ENCODE measurements at places on chromosomes 3 and 15.
A peak's percentile ranks its signal among the peaks of the same experiment; 100 is the strongest.

- no peak for DNase-seq
Observed at GRCh38 chr15:73954188-73955145, 28.2 kb downstream of the LOXL1 start.

DNA sequence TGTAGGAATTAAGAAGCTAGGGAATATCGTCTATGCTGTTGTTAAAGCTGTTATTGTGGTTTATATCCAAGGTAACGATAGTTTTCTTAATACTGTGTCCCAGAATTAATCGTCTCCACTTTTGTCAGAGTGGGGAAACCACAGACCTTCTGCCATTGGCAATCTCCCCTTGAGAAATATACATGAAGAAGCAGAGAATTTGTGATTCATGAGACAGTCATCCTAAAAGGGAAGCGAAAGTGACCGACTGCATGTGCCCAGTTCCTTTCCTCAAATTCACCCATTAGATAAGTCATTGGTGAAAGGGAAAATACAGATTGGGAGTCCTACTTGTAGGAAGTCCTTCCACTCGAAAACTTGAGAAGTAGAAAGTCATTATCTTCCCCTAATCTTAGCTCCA, 26.6 kb downstream of the DIPK2A start:
- DNase-seq, result peak; percentile 15

GRCh38 chr3:168996622-168997021, 666.9 kb downstream of the MECOM start:
- no peak for DNase-seq

- DNase-seq, result no peak
Observed at GRCh38 chr3:53719796-53720195, 126.4 kb downstream of the CHDH start.

- DNase-seq, result no peak
Observed at GRCh38 chr15:37902126-37902525, 32.3 kb upstream of the TMCO5A start.

DNA sequence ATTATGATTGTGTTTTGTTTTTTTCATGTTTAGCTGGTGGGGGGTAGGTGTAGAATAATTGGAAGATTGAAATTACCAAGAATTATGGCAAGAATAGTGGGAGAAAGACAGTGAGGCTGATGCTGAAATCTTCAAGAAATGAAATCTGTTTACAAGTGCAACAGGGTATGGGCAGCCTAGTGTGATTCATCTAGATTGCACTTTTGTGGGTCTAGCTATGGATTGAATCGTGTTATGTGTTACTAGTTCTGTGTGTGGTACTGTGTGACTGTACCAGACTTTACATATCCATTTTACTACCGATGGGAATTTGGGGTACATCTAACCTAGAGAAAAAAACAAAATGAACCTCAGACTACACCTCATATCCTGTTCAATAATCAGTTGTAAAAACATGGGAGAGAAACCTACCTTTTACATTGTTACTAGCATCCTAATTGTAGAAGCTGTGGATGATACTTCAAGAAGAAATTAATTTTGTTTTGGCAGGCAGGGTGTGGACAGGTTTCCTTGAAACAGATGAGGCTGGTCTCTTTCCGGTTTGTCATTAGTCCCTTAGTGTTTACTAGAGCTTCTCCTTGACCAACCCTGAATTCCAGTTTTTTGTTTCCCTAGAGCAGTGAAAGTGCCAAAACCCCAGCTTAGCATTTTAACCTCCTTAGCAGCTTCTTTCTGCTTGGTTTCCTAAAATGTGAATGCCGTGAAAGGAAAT, 47.9 kb downstream of the OPA1 start:
- DNase-seq, result no peak

DNA sequence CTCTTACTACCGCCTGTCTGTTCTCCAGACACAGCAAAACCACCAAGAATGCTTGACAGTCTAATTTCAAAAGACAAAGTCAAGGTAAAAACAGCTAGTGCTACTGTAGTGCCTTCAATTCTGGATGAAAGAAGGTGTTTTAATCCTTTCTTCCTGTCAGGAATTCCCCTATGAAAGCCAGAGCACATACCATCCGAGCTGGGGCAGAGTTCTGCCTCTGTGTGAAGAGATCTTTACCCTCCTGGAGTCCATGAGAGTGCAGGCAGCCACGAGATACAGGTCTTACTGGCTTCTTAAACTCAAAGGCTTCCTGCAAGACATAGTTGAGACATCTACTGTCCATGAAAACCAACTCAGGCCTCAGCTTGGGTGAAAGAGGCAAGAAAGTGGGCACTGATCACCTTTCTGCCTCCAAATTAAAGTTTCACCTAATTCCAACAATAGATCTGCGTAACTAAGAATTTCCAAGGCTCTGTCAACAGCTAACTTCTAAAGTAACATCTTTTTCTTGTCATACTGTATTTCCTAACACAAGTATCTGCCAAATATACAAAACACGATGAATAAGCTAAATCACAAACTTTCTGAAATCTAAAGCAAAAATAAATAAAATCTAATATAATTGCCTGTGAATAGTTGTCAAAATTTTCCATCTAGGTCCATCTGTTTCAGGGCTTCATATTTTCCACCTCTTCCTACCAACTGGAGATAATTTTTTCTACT, 7.5 kb downstream of the CDC25A start:
- no peak for DNase-seq

- DNase-seq, result no peak
Observed at GRCh38 chr3:148642214-148642613, 55.5 kb upstream of the AGTR1 start.

- no peak for DNase-seq
Observed at GRCh38 chr3:139338405-139338804, 5.4 kb upstream of the MRPS22 start.

DNA sequence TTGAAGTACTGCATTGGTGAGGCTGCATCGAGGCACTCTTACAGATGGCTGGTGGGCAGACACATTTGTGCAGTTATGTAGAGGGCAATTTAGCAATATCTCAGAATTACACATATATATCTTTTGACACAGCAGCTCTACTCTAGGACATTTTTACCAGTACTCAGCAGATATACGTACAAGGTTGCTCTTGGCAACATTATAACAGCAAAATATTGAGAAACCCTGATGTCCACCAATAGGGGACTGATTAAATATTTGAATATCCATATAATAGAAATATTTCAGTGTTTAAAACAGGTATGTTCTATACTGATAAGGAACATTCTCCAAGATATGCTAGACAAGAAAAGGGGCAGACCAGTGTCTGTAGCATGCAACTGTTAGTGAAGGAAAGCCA, 7.9 kb upstream of the FBXO22 start:
- DNase-seq, result no peak

- peak; percentile 19 for DNase-seq
Observed at GRCh38 chr3:129058441-129059200, 2.0 kb upstream of the GP9 start.

GRCh38 chr15:64000183-64000951, 45.9 kb downstream of the DAPK2 start:
- no peak for DNase-seq

GRCh38 chr3:100402891-100403290, 1.6 kb downstream of the LNP1 start:
- DNase-seq, result no peak

- DNase-seq, result no peak
Observed at GRCh38 chr3:30289324-30289723, 317.1 kb upstream of the TGFBR2 start.

DNA sequence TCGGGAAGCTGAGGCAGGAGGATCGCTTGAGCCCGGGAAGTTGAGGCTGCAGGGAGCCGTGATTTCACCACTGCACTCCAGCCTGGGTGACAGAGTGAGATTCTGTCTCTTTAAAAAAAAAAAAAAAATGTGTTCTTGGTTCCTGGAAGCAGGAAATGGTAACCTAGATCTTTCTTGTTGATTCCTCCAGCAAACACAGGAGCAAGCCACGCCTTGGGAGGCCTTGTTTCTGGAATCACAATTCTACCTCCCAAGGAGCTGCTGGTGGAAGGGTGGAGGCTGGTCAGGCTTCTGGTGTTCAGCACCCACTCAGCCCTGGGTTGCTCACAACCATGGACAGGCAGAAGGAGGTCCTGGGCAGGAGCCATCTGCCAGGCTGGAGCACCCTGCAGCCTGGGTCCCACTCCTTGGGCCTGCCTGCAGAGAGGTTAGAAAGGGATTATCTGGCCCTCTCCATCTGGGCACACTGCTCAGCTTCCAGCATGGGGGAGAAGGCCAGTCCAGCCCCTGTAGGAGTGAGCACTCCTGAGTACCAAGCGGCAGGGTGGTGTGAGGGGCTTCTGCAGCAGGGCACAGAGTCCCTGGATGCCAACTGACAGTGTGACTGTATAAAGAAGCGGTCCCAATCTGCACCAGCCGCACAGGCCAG, 65.6 kb downstream of the ABTB1 start:
- DNase-seq, result no peak

GRCh38 chr15:25207369-25207768, 231.5 kb downstream of the UBE3A start:
- DNase-seq, result no peak

DNA sequence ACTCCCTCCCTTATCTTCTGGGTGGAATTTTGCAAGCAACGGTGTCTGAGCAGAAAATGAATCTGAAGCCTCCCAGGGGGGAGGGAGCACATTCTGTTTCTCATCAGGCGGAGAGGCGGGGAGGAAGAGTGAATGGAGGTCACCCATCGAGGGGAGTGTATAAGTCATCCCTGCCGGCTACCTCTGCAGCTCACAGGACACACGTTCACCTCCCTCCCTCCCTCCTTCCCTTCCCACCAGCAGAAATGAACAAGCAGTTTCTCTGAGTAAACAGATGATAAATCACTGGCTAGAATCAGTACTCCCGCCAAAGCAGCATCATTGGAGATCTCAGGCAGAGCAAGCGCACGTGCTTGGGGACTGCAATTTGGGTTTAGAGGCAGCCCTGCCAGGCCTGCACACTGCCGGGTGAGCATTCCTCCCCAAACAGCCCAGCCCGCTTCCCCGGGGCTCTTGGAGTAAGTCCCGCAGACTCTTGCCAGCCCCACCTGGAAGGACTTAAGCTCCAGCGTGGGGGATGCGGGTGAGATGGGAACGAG, 38.3 kb downstream of the CPN2 start:
- DNase-seq, result no peak

DNA sequence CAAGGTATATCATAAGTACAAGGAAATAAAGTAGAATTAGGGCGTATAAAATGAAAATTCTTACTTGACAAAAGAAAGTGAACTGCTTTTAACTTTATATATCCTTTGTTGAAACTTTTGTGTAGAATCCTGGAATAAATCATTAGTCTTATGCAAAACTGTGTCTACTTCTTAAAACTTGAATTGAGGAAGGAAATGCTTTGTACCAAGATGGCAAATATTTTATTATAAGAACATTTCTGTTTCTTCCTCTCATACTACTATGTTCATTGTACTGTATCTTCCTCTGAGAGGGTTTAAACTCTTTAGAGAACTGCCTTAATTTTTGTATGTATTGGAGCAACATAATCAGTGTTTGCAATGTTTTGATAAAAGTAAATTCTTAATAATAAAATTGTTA, 42.0 kb downstream of the RASA2 start:
- DNase-seq, result no peak

DNA sequence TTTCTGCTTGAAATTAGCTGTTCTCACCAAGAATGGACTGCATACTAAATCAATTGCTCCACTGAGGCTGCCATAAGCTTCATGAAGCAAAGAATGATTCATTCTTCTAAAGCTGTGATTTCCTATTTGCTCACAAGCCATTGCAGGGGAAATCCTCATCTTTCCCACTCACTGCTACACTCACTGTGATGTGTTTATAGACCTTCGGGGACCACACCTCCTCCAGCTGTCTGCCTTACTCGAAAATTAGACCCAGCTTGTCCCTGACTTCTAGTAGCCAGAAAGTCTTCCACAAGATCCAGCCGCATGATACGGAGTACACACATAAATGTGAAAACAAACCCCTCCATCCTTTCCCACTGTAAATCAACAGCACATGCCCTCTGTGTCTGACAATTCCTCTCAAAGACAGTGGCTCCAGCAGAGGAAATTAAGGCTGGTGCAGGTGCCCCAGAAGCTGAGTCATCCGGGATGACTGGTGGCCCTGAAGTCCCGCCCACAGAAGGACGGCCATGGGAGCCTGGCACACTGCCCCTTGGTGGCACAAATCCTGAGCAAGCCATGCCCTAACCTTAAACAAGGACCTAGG, 172.0 kb downstream of the STT3B start:
- DNase-seq, result no peak

DNA sequence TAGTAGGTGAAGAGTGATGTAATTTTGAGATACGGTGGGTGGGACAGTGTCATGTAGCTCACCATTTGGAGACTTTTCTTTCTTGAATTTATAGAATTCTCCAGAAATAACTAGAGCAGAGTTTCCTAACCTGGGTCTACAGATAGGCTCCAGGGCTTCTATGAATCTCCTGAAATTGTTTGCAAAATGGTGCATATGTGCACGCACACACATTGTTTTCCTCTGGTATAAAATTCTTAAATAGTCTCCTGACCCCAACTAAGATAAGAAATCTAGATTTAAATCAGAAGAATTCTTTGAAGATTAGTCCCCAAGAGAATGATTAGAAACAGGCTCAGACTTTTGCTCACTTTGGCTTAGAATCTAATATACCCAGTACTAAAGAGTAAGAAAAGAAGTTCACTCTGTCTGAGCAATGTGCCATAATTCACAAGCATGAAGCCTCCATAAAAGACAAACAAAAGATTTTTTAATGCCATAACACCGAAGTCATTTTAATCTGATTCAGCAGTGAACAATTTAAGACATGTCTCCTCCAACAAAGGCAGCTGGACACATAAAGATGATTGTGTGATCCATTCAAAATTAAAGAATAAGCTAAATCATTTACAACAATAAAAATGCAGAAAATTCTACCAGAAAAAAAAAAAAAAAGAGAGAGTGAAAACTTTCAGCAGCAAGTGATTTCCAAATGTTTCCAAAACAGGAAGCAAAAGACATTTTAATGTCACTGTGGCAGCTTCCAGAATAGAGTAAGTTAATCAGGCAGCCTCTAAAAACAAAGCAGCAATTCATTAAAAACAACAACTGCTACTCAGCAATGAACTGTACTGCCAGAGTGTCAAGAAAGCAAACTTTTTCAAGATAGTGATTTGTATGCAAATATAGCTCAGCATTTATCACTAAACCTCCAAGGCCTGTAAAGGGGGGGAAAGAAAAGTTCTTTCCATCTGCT, 975.5 kb upstream of the CFAP20DC start:
- DNase-seq, result no peak

DNA sequence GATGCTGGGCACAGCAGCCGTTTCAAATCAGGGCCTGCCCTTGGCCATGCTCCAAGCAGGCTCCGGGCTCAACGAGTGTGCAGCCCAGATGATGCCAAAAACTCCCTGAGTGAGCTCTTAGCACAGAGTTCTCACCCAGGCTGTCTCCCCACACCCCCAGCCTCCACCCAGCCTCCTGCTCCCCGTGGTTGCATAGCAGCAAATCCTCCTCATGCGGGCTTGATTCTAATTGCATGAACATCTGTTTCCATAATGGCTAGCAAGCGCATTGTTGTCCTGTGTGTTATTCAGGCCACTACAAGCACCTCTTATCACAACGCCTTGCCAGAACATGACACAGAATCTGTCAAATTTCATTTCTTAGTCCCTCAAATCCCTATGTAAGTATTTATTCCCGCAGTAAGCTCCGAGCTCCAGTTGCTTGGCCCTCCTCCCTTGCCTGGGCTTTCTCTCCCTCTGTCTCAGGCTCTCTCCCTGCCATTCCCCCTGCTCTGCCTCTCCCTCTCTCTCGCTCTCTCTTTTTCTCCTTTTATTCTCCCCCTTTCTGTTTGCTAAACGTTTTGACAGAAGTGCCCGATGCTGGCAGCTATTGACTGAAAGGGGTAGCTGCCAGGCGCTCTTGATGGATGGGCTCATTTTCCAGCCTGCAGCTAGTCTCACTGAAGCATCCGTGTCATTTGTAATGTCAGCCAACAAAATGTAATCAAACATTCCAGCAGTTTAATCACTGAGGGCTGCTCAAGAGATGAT, 306.5 kb downstream of the IL20RB start:
- DNase-seq, result no peak

All from CD4-positive, alpha-beta T cell treated with Interleukin-12 subunit alpha and Interleukin-12 subunit beta, for 1 hour (primary cell).